ENCODE measurements at places on chromosomes 7 and 10.

GRCh38 chr7:140390466-140391190 is 7.7 kb downstream of the SLC37A3 start:
- DNase-seq: no peak

- no peak for DNase-seq
Measured at GRCh38 chr10:3468919-3469638, 296.5 kb upstream of the PITRM1 start.

DNA sequence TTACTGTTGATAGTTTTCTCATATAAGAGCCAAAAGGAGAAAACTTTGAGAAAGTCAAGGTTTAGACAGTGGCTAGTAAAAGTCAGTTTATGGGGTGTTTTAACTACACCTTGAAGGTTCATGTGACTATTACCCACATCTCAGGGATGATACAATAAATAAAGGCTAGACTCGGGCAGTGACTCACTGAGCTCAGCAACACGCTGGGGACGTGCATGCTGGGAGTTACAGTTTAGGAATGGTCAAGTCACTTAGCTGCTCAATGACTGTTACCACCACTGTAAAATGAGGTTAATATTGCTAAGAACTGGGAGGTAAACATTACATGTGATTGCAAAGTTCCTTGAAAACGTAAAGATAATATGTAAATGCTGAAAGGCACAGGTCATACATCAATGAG is 1254.4 kb upstream of the PHF14 start:
- no peak for DNase-seq

DNA sequence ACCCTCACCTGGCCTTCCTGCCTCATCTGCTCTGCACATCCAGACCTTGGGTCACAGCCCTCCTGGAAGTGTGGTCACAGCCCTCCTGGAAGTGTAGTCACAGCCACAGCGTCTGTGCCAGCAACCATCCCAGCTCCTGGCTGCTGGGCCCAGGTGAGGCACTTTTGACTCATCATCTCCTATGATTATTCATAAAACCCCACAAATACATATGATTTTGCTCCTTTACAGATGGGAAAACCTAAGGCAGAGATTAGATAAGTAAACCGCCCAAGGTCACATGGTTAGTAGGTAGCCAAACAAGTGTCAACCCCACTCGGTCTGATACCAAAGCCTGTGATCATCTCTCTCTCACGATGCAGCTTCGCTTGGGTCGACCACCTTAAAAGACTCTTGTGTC is 94.3 kb downstream of the PRLHR start:
- DNase-seq: no peak

- no peak for DNase-seq
Measured at GRCh38 chr10:71747551-71748523, 25.5 kb downstream of the VSIR start.

DNA sequence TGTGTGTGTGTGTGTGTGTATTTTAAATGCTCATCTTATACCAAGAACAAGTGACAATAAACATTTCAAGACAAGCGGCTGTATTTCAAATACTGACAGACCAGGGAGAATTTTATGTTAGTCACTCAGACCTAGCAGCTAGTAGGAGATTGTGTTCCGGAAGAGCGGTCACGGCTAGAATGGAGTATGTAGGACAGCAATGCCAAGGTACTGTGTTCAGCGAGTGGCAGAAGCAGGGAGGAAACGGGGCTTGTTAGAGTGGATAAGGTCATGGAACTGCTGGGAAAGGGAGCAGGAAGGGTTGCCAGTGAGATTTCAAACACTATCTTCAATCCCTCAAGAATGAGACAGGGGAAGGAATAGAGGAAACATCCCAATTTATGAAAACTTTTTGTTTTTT is 260.5 kb upstream of the PITRM1 start:
- DNase-seq: no peak

- DNase-seq: no peak
Measured at GRCh38 chr10:117500456-117500855, 42.1 kb upstream of the EMX2 start.

- DNase-seq: no peak
Measured at GRCh38 chr7:82294865-82295264, 148.7 kb downstream of the CACNA2D1 start.

DNA sequence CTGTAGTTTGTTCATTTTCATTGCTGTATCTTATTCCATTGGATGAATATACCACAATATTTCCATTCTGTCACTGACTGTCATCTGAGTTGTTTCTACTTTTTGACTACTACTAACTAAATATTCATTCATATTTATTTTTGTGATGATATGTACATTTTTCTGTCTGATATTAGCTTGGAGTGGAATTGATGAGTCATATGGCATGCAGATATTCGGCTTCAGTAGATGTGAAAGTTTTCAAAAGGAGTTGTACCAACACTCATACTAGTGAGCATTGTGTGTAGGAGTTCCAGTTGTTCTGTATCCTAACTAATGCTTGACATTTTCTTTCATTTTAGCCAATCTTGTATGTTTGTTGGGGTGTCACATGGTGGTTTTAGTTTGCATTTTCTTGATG is 7.7 kb downstream of the RUNDC3B start:
- no peak for DNase-seq

DNA sequence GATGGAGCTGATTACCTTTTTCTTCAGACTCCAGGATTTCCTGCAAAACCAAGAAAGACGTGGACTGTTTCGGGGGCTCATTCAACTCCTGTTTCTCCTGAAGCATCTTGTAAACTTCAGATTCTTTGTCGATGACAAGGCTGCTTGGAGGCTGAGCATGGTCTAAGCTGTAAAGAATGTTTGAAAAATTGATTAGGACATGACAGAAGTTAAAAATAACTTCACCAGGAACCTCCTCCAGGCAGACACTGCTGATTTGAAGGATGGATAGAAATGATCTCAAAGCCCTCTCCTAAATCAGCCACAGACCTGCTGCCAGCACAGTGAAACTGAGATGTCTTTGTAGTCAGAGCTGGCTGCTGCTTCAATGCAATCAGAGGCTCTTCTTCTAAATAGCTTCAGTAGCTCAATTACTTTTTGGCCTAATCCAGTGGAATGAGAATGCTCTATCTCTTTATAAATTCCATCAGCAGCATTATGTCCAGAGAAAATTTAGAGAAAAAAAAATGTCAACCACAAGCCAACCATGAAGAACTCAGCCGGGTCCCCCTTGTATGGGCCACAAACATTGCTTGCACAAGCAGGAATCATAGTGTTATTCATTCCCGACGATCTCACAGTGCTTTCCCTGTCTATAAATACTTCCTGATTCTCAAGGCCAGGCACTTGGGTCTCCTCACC is 43.5 kb downstream of the PDLIM1 start:
- no peak for DNase-seq

- no peak for DNase-seq
Measured at GRCh38 chr7:29538389-29538788, 25.2 kb upstream of the PRR15 start.

GRCh38 chr10:37703833-37704382 is 153.5 kb downstream of the ZNF248 start:
- no peak for DNase-seq

GRCh38 chr10:36248304-36248981 is 606.3 kb upstream of the FZD8 start:
- DNase-seq: no peak

DNA sequence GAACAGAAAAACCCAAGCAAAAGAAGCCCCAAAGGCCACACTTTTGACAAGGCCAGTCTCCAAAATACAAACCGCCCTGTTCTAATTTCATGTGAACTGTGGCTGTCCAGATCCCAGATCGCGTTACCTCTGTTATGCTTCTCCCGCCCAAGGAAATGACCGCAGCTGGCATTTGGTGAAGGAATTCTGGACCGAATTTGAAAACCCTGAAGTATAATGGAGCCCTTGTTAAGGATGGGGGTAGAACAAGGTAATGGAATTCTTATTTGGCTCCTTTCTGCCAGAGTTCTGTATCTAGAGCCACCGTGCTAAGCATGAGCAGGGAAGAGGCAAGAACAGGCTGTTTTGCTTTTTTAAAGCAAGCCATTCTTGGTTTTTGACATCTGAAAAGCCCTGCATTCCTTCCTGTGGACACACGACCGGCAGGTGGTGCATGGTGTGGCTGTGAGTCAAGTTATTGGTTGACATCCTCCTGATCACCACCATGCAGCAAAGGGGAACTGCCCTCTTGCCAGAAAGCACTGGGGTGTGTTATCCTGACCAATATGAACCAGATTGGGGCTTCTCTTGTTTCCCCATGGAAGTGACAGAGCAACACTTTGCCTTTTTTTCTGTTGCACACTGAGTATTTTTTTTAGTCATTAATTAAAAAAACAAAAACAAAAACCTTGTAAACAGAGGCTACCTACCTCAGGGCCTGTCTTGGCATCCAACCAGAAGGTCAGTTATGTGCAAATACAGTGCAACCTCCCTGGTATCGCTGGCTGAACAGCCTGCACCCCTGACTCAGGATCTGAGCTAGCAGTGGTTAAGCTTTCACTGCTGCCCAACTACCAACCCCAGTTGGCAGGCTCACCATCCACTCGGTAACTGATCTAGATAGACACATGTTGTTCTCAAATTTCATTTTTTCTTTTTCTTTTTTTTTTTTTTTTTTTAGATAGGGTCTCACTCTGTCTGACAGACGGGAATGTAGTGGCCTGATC is 14.2 kb downstream of the UCMA start:
- no peak for DNase-seq

GRCh38 chr7:74057987-74058386 is 25.6 kb upstream of the LIMK1 start:
- no peak for DNase-seq

GRCh38 chr10:34181553-34182300 is 633.4 kb downstream of the PARD3 start:
- DNase-seq: no peak

GRCh38 chr10:110002801-110003523 is 4.8 kb upstream of the ADD3 start:
- no peak for DNase-seq

DNA sequence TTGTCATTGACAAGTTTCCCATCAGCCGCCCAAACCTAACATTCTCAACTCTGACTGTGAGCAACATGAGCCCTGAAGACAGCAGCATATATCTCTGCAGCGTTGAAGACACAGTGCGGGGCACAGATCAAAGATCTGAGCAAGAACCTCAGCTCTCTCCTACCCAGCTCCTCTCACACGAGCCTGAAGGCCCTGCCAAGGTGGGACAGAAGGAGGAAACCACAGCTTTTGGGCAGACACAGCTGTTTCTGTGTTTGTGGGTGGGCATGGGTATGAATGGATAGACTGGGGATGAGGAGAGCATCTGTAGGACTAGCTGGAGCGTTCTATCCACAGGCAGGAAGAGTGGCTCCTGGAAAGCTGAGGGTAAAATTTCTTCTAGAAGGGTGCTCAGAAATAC is 8.5 kb upstream of the PRSS1 start:
- DNase-seq: no peak

GRCh38 chr10:62760401-62760800 is 44.1 kb upstream of the ADO start:
- DNase-seq: no peak

DNA sequence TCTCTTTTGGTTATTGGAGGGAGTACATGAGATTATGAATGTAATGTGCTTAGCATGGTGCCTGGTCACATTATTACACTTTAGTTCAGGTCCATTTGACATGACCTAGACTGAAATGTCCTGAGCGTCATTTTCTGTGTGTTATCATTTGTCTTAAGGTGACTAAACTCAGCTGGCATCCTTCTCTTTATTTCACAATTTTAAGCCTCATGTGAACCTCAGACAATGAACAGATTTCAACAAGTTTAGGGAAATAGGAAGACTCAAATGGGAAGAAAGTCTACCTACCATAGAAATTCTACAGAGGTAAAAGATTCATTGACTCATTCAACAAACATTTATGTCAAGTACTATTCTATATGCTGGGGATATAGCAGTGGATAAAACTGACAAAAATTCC is 70.2 kb upstream of the EXOC6 start:
- no peak for DNase-seq

DNA sequence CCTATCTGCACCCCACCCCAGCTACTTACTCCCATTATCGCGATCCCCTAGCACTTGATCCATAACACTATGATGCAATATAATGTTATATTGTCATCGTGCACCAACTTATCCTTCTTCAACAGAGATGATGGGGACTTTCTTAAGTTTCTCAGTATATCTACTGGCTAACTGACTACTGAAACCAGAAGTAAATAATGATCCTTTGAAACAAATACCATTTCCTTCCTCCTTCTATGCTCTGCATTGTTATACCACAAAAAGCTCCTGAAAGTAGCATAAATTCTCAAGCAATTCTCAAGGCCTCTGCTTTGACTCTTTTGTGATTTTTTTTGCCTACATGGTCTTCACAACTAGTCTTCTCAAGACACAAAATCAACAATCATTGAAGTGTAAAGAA is 68.9 kb downstream of the HTR7 start:
- DNase-seq: no peak

GRCh38 chr7:79217468-79217867 is 236.0 kb downstream of the MAGI2 start:
- no peak for DNase-seq

DNA sequence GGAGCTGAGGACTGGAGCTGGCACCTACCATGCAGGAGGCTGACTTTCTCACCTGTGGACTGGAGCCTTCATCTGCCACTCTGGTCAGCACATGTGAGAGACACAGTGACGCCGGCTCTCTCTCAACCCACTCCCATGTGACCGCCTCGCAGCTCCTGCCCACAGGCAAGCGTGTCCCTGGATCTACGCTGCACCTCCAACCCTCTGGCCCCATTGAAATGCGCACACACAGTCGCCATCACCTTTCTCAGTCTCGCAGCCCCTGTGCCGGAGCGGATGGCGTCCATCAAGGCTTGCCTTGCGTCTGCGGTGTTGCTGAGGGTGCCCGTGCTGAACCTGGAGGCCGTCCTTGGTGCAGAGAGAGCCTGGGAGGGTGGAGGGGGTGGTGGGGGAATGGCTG is 242.2 kb upstream of the GRB10 start:
- no peak for DNase-seq

DNA sequence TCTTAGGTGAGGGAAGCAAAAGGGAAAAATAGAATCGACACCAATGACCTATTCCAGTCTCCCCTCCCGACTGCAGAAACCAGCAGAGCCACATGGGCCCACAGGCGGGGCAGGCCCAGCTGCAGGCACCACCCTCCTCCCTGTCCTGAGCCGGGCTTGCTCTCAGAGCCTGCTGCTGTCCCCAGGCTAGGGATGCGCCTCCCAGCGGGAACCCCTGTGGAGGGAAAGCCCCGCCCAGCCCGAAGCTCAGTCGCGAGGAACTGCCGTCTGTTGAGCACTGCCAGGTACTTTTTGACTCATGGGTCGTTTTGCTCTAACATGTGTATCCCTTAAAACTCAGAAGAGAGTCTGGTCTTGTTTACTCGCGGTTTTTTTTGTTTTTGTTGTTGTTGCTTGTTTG is 124.5 kb upstream of the RET start:
- DNase-seq: no peak

- no peak for DNase-seq
Measured at GRCh38 chr7:157309988-157310668, 26.7 kb upstream of the DNAJB6 start.
